ENCODE measurements at places on chromosomes 7 and 10.

DNA sequence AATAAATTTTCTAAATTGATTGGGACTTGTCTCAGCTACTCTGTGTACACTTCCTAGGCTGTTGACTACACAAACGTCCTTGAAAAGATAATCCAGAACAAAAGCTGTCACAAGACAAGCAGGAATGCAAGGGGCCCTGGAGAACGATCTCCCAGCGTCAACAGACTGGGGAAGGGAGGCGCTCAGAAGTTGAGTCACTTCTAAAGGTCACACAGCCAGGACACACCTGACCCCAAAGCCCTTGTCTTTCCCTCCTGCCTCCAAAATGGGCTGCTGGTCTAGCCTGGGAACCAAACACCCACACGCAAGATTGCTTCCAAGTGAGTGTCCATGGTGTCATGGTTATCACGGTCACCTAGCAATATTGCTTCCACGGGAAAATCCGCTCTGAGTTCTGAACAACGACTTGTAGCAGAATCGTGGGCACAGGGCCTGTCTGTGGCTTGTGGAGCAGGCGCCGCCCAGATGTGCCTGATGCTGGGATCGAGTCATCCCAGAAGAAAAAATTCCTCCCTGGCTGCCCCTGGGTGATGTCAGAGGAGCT lies 49.8 kb downstream of the SPOCK2 start:
- no peak for DNase-seq

DNA sequence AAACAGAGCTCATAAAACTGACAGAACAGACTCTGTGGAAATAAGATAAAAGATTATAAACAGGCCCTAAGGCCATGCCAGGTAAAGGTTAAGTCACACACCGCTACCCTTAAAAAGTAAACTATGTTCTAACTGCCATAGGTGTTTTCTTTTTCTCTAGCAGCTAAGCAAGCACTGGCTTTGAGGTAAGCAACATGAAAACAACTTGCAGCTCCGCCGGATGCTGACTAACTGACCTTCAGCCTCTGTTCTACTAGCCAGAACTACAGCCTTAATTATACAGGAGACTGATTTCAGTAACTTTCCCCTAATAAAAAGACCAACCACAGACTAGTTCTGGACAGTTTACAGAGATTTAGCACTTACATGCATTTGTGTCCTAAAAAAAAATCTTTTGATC lies 708.3 kb downstream of the CCSER2 start:
- no peak for DNase-seq

- DNase-seq: no peak
Measured at GRCh38 chr10:113420057-113420732, 132.7 kb upstream of the HABP2 start.

DNA sequence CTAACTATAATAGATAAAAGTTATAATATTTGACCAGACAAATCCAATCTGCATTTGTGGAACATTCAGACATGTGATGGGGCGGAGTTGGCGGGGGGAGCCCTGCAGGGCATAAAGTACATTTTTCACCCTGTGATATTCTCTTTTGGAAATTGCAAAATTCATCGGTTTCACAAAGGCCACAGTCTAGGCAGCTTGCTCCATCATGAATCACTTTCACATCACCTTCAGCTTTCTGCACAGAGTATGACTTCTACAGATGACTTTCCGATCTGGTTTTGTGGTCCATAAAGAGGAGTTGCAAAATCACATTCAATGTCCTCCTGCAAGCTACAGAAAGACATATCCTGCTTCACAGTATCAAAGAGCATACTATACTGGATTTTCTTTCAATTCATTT lies 51.4 kb upstream of the APBB1IP start:
- DNase-seq: no peak

- DNase-seq: peak; percentile 15
Measured at GRCh38 chr7:150942001-150942590, 36.0 kb downstream of the KCNH2 start.

DNA sequence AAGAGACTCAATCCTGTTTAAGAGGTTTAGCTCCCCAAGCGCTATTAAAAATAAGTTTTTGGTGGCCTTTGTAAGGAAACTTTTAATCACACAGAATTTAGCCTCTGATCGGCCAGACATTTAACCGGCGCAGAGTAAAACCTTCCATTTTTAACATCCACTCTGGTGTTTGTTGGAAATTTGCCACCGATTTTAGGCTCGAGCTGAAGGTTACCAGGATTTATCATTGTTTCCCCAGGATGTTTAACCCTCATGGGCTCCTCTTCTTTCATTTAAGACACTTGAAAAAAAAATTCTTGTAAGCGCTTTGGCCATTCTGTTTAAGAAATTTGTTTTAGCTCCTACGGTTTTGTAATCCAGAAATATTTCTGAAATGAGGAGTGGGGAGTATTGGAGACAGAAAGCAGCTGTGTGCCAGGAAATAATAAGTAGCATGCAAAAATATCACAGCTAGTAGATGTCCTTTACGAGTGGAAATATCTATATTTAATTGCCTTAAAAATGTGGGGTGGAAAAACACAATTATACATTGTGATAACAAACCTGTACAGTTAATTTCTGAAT lies 3.4 kb downstream of the NEUROD6 start:
- DNase-seq: no peak

DNA sequence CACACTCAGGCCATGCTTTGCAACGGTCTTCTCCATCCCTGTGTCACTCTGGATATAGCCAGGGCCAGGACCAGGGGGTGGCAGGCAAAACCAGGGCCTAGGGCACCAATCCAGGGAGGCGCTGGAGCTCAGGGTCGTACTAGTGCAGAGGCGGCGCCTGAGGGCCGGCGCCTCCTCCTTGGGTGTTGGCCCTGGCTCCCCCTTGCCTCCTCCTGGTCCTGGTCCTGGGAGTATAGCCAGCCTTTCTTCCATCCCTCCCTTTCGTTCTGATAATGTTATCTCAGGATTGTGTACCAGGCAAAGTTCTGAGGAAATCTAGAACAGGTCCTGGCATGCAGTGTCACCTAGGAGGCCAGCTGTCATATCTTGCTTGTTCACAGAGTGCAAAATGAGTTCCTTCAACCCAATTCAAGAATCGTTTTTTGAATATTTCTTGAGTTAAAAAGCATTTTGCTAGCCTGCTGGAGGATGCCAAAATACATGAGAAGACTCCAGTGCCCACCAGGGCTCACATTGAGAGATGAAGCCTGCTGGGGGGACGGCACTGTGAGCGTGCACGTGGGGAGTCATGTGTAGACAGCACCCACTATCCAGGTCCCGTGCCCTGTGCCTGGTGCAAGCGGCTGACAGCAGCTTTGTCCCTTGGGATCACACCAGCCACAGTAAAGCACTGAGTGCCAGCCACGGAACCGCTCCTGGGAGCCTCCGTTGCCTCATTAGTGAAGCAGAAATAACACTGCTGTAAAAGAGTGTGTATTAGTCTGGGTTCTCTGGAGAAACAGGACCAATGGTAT lies 106.9 kb upstream of the C7orf33 start:
- no peak for DNase-seq

GRCh38 chr10:110007161-110007700 lies 553 bp upstream of the ADD3 start:
- DNase-seq: peak; percentile 39

- peak; percentile 61 for DNase-seq
Measured at GRCh38 chr7:33109005-33109757, at the start of gene RP9. TSS of gene RP9 (minus strand) at chr7:33109404. CDS start at chr7:33109372, 32 bp downstream.

- no peak for DNase-seq
Measured at GRCh38 chr7:36986511-36986933, 262.2 kb upstream of the AOAH start.

DNA sequence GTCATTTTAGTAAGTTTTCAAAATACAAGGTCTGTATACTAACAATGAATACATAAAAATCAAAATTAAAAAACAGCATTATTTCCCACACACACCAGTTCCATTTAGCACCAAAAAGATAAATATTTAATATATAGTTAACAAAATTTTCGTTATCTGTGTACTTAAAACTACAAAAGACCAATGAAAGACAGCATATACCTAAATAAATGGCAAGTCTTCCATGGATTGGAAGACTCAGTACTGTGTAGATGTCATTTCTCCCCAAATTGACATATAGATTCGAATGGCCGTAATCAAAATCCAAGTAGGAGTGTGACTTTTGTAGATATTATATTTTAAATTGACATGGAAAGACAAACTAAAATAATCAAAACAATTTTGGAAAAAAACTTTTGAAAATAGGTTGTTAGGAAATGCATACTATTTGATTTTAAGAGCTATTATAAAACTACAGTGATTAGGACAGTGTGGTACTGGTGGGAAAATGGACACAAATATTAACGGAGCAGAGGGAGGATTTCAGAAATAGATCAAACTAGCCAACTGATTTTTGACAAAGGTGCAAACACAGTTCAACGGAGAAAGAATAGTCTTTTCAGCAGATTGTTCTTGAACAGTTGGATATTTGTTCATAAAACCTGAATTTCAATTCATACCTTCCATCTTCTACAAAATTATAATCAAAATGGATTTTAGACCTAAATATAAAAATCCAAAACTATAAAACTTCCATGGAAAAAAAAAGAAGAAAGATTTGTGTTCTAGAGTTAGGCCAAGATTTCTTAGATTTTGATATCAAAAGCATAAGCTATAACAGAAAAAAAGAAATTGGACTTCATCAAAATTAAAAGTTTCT lies 14.8 kb upstream of the KLF14 start:
- no peak for DNase-seq

DNA sequence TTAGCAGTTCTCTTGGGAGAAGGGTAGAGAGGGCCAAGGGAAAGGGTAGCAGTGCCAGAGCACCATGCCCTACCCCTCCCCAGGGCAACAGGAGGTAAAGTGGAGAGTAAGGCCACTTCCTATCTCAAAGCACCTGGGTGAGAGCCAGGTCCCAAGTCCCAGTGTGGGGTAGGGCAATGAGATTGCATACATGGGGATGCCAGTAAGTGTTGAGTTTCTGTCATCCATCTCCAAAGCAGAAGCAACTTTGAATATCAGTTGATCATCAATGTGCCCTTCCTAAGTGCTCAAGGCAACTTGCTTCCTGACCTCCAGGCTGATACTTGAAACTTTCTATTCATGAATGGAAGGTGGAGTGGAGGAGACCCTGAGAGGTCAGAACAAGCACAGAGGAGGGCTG lies 2.2 kb upstream of the CAMK2G start:
- DNase-seq: no peak

- no peak for DNase-seq
Measured at GRCh38 chr7:12638851-12639456, 48.5 kb upstream of the ARL4A start.

DNA sequence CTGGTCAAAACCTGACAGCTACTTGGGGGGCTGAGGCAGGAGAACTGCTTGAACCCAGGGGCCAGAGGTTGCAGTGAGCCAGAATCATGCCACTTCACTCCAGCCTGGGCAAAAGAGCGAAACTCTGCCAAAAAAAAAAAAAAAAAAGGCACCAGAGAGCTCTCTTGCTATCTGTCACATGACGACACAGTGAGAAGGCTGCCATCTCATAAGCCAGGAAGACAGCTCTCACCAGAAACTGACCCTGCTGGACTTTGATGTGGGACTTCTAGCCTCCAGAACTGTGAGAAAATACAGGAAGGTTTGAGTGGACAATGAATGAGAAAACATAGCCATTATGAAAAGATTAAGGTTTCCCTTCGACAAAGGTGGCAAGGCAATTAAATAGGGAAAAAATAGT lies 51.1 kb upstream of the KCNIP2 start:
- DNase-seq: no peak

DNA sequence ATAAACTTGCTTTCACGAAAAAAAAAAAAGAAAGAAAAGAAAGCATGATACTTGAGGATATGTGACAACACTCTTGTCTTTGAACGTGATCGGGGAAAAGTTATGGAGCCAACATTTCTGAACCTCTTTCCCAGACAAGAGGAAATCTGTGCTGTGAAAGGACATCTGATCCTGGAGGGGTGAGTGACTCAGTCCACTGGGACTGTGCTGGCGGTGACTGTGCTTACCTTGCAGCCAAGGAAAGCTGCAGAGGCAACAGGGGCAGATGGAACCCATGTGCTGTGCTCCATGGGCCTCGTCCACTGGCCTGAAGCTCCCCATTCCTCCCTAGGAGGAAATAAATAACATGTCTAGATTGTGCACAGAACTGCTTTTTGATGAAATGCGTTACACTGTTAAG lies 116.5 kb upstream of the RAB11FIP2 start:
- no peak for DNase-seq

GRCh38 chr10:73931767-73932619 lies 21.1 kb downstream of the PLAU start:
- DNase-seq: peak; percentile 63

- no peak for DNase-seq
Measured at GRCh38 chr7:141158561-141158960, 84.7 kb downstream of the TMEM178B start.

DNA sequence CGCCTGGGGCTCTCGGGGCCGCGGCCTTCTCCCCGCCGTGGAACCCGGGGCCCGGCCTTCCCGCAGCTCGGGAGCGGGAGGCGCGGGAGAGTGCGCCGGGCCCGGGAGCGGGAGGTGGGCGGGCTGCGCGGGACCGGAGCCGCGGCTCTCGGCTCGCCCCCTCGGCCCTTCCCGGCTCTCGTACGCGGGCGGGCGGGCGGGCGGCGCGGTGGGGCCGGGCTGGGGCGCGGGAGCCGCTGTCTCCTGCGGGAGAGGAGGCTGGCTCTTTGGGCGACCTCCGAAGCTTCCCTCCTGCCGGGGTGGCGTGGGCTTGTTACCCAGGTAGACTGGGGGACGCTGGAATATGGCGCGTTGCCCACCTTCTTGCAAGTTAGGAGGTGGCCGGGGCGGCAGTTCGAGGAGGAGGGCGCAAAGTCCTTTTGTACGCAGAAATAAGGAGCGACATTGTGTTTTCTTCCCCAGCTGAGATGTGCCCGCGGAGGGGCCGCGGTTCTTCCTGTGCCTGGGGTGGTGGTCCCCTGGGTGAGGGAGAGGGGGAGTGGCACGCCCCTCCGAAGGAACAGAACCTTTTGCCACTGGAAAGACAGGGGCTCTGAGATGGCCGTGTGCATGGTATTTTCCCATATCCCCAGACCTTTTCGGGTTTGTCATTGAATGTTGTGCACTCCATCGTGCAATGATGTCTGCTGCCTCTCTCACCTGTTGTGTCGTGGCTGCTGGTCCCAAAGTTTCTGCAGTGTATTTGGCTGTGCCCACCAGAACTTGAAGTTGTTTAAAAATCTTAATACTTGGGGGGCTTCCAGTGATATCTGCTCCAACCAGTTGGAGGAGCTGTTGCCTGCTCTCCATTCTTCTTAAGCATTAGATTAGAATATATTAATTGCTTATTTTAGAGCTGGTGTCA lies 844 bp downstream of the NRF1 start:
- DNase-seq: no peak
